ENCODE measurements at places on chromosomes 16 and 17. TPM values are rescaled to one million over a fixed set of nuclear protein-coding genes. Genes with fewer than 3 reads are reported as not detected.

The HOXB4 gene
- total RNA-seq = 5.7 TPM

The MYH1 gene
- total RNA-seq = not detected

The GAS2L2 gene
- not detected for total RNA-seq

The TNP2 gene
- not detected for total RNA-seq

The TBC1D3K gene
- not detected for total RNA-seq

The P3H4 gene
- total RNA-seq = 53.4 TPM

The ADAM11 gene
- 2.8 TPM for total RNA-seq

The SYT17 gene
- 2.8 TPM for total RNA-seq

The TBX6 gene
- total RNA-seq = 0.64 TPM

The FGF11 gene
- 0.98 TPM for total RNA-seq

The NPIPA8 gene
- total RNA-seq = not detected

The TMEM204 gene
- total RNA-seq = not detected

The CRISPLD2 gene
- total RNA-seq = 0.77 TPM

The SEPTIN12 gene
- 0.08 TPM for total RNA-seq

The RTN4RL1 gene
- not detected for total RNA-seq

The MEIOC gene
- total RNA-seq = not detected

The DCTPP1 gene
- total RNA-seq = 40.4 TPM

The HASPIN gene
- total RNA-seq = 17.9 TPM

The MIEN1 gene
- 99.2 TPM for total RNA-seq

The WBP2 gene
- 32.0 TPM for total RNA-seq

The KRTAP2-2 gene
- total RNA-seq = not detected

The SMIM36 gene
- total RNA-seq = not detected

The SPN gene
- total RNA-seq = 1.8 TPM

The ESRP2 gene
- 0.15 TPM for total RNA-seq

The FOXN1 gene
- total RNA-seq = not detected

The GAS7 gene
- total RNA-seq = 64.2 TPM
